DMS53 (cell line): ENCODE measurements at places on chromosomes 1 and 21.

DNA sequence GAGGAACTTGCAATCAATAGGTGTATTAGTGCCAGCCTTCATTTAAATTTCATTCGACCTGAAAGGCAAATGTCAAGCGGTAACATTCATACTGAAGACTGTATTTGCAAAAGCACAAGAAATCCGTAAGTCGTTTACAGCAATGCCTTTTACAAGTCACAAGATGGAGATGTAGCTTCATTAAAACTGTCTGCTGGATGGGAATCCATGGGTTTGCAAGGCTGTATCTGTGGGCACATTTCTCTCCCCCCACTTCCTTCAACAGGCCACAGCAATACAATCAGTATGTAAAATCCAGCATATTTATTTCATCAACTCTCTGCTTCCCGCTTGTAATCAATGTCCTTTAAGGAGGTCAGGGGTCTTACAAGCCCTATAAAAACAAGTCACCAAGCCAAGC lies 147.1 kb downstream of the SLC45A1 start:
- DNase-seq = no peak

DNA sequence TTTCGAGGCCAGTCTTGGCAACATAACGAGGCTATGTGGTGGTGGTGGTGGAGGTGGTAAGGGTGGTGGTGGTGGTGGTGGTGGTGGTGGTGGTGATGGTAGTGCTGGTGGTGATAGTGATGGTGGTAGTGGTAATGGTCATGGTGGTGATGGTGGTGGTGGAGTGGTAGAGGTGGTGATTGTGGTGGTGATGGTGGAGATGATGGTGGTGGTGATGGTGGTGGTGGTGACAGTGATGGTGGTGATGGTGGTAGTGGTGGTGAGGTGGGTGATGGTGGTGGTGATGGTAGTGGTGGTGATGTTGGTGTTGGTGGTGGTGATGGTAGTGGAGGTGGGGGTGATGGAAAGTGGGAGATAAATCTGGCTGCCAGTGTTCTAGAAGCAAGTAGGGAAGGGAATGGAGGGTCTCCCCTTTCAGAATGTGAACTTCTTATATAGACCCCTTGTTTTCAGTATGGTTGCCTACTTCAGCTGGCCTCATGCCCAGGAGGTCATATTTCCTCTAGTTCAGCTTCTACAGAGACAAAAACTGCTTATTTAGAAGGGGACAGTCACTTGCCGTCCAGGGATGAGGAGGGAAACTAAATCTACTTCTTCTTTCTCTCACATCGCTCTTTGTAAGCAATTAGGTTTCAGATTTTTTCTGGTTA lies 27.5 kb downstream of the SH3BGR start:
- DNase-seq = no peak

DNA sequence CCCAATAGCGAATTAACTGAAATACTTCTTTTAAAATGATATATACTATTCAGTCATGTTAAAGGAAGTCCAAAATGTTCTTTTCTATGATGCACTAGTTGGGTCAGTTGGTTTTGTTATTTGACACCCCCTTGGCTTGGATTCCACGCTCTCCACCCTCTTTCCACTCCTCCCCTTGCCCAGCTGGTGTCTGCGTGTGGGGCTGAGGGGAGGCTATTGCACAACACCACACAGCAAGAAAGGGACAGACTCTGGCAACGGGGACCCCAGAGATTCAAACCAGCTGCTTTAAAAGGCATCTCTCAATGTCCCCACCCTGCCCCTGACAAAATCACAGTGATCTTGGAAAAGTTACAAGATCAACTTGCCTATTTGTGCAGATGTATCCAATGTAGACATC lies 394.3 kb downstream of the TGFB2 start:
- no peak for DNase-seq

- DNase-seq = peak; percentile 43
Observed at GRCh38 chr21:15552914-15553494, 176.8 kb upstream of the USP25 start.

DNA sequence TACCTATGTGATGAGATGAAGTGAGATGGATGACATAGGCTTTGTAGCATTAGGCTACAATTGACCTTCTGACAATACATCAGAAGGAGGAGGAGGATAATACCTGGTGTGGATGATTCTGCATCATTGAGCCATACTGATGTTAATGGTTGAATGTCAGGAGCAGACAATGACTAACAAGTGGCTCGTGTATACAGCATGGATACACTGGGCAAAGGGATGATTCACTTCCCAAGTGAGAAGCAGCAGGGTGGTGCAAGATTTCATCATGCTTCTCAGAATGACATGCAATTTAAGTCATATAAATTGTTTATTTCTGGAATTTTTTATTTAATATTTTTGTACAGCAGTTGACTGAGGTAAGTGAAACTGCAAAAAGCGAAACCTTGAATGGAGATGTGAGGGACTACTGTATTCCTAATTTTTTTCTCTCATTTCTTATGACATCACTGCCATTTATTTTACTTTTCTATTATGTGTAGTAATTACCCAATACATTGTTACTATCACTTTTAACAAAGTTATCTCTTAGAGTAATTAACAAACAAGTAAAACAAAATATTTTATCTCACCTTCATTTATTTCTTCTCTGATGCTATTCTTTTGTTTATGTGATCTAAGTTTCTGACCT lies 34.4 kb upstream of the COP1 start:
- peak; percentile 84 for DNase-seq

- DNase-seq = no peak
Observed at GRCh38 chr1:111269825-111270406, 20.7 kb upstream of the CHIA start.

DNA sequence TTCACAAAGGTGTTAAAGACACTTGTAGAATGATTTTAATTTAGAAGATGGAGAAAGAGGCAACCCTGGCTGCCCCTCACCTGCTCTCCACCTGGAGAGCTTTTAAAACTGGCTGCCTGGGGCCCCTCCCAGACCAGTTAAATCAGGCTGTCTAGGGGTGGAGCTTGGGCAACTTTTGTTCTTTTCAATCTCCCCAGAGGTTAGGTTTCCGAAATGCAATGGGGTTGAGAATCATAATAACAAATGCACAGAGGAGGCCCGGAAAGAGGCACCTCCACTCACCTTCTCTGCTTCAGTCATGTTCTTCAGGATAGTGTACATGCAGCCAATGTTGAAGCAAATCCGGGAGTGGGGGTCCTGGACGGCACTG lies 400 bp downstream of the NCF2 start:
- DNase-seq = no peak

DNA sequence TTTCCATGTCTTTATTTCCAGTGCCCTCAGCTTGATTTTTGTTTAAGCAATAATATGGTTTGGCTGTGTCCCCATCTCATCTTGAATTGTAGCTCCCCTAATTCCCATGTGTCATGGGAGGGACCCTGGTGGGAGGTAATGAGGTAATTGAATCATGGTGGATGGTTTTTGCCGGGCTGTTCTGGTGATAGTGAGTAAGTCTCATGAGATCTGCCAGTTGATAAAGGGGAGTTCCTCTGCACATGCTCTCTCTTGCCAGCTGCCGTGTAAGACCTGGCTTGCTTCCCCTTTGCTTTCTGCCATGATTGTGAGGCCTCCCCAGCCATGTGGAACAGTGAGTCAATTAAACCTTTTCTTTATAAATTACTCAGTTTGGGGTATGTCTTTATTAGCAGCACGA lies 559.6 kb upstream of the ADAMTS5 start:
- DNase-seq = no peak

GRCh38 chr1:68358439-68358838 lies 91.3 kb downstream of the RPE65 start:
- DNase-seq = no peak

GRCh38 chr1:22808676-22809483 lies 98.2 kb downstream of the EPHB2 start:
- DNase-seq = no peak

DNA sequence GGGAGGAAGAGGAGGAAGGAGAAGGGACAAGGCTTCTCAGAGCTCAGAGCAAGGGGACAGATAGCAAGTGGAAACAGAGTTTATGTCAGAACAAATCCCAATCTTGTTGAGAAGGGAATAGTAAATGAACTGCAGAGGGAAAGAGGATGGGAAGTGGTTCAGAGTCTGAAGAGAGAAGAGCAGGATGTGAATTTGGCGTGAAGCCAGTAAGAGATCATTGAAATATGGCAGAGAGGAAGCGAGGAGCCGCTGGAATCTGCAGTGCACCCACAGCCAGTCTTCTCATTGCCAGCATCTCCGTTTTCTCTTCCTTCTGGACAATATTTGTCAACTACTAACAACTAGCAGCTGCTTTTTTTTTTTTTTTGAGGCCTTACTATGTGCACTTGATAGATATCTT lies 19.1 kb downstream of the OLFML3 start:
- peak; percentile 47 for DNase-seq

DNA sequence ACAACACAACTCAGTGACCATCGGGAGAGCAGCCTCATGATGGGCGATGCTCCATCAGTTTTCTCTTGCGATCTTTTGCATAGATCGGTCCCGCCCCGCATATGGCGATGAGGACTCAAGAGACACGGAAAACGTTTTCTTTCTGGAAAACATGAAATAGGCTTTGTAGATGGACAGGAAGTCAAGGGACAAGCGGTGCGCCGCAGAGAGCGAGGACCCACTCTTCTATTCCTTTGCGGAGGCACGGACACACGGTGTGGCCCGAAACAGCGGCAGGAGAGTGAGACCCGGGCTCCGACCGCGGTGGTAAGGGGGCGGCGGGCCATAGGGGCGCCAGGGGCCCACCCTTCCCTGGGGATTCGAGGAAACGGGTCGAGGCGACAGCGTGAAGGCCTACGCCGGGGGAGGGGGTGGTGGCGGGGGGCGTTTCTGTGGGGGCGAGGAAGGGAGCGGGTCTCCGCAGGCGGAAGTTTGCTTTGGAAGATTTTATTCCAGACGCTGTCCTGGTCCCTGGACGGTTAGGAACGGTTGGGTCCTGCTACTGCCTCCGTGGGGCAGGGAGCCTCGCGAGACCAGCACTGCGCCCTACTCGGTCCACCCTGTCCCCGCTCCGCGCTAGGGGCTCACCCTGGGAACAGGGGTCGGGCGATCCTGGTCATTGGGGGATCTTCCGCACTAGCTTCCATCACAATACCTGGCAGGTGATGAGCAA lies 796 bp upstream of the TDRKH start:
- peak; percentile 79 for DNase-seq

DNA sequence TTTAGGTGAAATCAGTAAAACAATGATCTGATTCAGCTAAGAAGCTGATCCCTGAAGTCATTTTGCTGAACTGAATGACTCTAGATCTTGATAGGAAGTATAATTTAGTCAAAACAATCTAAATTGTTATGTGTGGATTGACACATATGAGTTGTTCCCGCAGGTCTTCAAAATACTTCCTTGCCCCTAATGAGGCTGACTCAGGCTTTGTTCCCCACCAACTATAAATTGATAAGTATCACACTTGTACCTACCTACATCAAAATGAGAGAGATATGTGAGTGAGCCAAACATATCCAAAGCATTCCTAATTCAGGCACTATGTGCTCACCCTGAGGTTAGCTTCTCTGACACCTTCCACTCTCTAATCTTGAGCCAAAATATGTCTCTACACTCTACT lies 507.1 kb downstream of the PLPP3 start:
- DNase-seq = no peak

- DNase-seq = no peak
Observed at GRCh38 chr1:69523461-69523860, 44.3 kb upstream of the LRRC7 start.

- no peak for DNase-seq
Observed at GRCh38 chr1:89556726-89557444, 32.3 kb downstream of the LRRC8B start.

GRCh38 chr1:173430677-173431303 lies 46.3 kb upstream of the PRDX6 start:
- no peak for DNase-seq

DNA sequence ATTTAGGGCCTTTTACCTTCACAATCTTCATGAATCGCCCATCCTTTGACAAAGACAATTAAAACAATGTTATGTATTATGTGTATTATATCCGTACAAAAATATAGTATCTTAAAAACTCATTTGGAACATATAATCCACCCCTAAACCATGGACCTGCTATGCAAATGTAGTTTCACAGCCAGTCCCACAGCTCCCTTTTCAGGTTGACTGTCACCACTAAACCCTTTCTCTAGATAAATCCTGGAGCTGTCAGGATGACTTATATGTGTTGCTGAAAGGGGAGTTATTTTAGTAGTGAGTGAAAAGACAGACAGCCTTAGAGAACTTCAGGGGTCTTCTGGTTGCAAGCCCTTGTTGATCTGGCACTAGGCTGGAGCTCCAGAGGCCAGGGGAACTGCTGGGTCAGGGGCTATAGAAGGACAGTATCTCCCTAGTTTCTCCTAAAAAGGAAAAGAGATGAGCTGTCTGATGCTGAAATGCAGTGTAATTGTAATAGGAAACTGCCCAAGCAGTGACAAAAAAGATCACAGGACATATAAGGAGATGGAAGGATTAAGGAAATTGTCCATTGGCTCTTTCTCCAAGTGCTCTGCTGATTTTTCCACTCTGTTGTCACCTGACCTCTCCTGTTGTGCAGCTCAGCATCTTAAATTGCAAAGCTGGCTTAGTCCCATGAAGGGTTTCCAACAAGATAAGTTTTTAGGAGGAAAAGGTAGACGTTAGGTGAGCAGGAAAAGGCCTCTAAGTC lies 127.7 kb downstream of the S1PR1 start:
- DNase-seq = no peak

DNA sequence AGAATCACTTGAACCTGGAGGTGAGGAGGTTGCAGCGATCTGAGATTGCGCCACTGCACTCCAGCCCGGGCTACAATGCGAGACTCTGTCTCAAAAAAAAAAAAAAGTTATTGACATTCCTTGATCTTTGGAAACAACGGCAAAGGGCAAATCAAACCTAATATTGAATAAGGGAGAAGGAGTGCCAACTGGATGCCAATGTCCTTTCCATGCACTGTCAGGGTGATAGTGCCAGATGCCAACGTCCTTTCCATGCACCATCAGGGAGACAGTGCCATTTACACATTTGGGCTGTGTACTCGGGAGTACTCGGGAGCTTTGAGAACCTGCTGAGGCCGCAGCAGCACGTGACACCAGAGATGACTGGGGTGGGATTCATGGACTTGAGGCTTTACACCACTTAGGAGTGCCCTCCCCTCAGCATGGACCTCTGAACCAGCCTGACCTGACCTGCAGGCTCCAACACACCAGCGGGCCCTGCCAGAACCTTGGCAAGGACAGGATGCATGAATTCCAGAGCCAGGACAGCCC lies 34.5 kb upstream of the SOD1 start:
- no peak for DNase-seq

DNA sequence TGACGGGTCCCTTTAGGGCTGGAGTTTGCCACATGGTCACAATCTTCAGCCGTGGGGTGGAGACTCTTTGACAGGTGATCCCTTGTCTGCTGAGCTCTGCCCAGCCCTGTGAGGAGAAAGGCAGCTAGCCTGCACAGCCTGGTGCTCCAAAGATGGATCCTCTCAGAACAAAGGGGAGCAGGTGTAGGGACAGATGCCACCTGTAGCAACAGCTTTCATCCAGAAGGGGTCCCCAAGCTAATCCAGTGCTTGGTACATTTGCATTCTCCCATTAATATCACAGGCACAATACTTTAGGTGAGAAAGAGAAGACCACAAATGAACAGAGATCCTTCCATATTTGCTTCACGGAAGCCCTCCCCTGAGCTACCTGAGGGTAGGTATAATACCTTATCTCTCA lies 93.2 kb downstream of the CCDC185 start:
- DNase-seq = peak; percentile 50
